ENCODE measurements at places on chromosomes 2 and 18.
A peak's percentile ranks its signal among the peaks of the same experiment; 100 is the strongest.

GRCh38 chr2:168773128-168773527 lies 29.3 kb upstream of the NOSTRIN start:
- DNase-seq: no peak

GRCh38 chr2:108423502-108424251 lies 25.3 kb upstream of the GCC2 start:
- DNase-seq: no peak

DNA sequence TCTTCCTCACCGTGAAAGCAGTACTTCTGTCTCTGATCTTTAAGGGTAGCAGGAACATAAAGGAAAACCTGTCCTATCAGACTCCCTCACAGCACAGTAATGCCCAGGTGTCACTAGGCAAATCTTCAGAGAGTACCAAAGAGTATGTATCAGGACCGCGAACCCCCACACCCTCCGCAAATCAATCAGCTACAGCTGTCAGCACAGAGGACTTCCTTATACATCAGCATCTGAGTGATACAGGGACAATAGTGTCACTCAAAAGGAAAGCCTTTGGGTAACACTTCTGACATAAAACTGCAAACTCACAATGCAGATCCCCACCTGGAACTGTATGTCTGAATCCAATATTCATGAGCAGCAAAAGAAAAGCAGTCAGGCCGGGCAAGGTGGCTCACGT lies 2.6 kb downstream of the AFG3L2 start:
- no peak for DNase-seq

- no peak for DNase-seq
Observed at GRCh38 chr2:78686625-78687153, 338.8 kb upstream of the REG3G start.

GRCh38 chr2:128449226-128450061 lies 130.8 kb upstream of the HS6ST1 start:
- no peak for DNase-seq

- DNase-seq: no peak
Observed at GRCh38 chr2:134011936-134012586, 241.8 kb upstream of the MGAT5 start.

DNA sequence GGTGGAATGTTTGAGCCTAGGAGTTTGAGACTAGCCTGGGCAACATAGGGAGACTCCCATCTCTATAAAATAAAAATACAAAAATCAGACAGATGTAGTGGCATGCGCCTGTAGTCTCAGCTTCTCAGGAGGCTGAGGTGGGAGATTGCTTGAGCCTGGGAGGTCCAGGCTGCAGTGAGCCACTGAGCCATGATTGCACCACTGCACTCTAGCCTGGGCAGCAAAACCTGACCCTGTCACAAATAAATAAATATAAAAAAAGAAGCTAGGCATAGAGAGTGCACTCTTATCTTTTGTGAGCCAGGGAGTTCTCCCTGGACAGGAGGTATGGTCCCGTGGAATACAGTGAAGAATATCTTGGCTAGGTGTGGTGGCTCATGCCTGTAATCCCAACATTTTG lies 11.0 kb upstream of the KYNU start:
- no peak for DNase-seq

GRCh38 chr2:97995026-97995733 lies 568 bp downstream of the TMEM131 start:
- DNase-seq: peak; percentile 20

DNA sequence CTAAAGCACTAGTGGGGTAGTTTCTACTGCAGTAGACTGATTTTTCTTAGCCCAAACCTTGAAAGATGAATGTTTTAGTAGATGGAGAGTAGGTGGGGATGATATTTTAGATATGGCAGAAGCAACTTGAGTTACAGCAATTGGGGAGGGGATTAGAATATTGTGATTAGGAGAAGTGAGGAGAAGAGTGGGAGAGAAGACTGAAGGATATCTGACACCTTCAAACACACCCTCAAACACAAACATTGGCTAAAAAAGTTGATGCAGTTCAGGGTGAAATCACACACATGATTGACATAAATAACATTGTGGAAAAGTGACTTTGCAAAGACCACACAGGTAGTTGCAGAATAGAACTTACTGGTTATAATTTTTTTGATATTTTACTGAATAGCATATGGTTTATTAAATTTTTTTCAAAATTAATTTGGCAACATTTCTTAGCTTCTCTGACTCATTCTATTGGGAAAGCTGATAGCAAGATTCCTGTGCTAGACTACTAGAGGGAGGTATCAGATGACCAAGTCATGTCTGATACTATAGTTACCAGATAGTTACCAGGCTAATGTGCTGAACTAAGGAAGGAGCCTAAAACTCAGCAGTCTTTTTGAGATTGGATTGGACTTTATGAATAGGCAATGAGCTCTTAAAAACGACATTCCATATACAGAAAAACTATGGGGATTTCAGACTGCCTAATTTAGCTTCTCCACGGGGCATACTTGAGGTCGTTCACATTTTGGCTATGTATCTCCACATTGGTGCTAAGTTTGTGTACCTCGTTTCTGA lies 73.0 kb downstream of the ACTR3 start:
- no peak for DNase-seq

GRCh38 chr2:79619976-79620375 lies 107.1 kb downstream of the CTNNA2 start:
- no peak for DNase-seq

- no peak for DNase-seq
Observed at GRCh38 chr18:21389903-21390302, 147.9 kb downstream of the GREB1L start.

- DNase-seq: no peak
Observed at GRCh38 chr2:74714691-74715080, 60.6 kb downstream of the SEMA4F start.

All from T-helper 2 cell (primary cell).